Activated T-helper 17 cell treated with anti-CD3 and anti-CD28 coated beads, Interleukin-2, amount 50 U/mL, for 72 hours (primary cell): ENCODE measurements at places on chromosomes 13 and 19. TPM values are rescaled to one million over a fixed set of nuclear protein-coding genes. Genes with fewer than 3 reads are reported as not detected.
A peak's percentile ranks its signal among the peaks of the same experiment; 100 is the strongest.

GRCh38 chr13:34207334-34207733, 389.4 kb downstream of the RFC3 start:
- no peak for ATAC-seq

DNA sequence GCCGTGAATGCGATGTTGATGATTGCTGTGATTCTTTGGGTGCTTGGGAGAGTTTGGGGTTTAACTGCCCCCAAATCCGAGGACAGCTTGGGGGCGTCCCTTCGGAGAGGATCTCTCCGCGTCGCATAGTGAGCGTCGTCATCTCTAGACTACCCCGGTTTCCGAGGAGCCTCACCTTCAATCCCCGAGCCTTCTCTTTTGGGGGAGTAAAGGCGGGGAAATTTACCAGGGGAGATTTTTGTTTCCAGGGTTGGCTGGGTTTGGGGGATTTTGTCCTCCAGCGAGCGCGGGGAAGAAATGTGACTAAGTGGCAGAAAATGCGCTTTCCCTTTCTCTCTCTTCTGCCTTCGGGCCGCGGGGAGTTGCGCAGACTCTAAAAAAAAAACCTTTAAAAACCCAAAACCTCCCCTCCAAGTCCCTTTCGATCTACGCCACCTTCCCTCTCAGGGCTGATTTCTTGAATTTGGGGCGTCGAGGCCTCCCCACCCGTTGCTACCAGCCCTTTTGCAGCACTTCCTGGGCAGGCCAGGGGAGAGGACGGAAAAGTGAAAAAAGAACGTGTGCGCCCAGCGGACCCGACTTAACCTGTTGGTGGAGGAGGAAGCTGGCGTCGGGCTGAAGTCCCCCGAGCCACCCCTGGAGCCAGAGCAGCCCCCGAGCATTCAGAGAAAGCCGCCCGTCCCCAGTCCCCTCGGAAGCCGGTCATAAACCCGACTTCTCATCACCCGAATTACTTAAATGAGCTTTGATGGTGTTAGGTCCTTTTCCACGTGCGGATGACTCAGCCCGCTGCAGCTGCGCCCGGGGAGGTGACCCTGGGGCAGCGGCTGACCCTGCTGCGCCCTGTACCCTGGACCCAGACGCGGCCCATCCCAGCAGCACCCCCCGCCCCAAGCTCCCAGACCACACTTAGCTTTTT, 17.7 kb downstream of the NFIX start:
- peak; percentile 61 for ATAC-seq

- peak; percentile 93 for ATAC-seq
These were observed at the start of gene ZNF814 for GRCh38 chr19:57888560-57889231. ZNF814 (minus strand) TSS chr19:57889037; CDS start chr19:57888802, 235 bp downstream.

The FGF21 gene
- total RNA-seq = not detected

GRCh38 chr13:33543089-33543459, 257.5 kb upstream of the STARD13 start:
- ATAC-seq = no peak

The HS6ST3 gene
- total RNA-seq = not detected

- ATAC-seq = no peak
These were observed 4.1 kb downstream of the POP4 start for GRCh38 chr19:29610213-29610573.

DNA sequence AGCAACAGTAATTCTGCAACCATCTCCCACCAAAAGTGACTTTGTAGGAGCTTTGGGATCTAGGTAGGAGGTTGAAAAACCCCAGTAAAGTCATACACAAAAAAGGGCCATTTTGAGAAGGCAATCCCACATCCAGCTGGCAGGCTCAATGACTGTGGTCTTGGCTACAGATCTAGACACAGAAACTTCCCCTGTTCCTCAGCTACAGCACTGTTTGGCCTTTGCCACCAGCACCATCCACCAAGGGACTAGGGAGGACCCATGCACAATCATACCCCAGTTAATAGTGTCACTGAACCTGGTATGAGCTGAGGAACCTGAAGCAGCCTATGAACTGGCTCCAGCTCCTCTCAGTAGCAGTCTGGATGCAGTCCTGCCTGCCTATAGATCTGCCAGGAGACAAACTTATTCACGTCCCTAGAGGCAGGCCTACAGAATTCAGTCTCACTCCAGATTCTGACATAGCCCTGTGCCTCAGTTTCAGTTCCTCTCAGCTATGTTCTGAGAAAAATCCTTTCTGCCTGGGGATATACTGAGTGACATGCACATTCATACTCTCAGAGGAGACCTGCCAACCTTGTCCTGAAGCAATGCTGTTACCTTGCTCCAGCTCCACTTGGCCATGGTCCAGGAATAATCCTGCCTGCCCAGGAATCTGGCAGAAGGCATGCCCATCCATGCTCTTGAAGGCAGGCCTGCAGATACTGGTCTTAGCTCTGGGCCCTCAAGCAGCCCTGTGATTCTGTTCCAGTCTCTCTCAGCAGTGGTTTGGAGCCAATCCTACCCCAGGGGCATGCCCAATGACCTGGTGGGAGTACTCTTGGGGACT, 2048.3 kb upstream of the PCDH20 start:
- no peak for ATAC-seq
